ENCODE measurements at places on chromosomes 2 and 18.

DNA sequence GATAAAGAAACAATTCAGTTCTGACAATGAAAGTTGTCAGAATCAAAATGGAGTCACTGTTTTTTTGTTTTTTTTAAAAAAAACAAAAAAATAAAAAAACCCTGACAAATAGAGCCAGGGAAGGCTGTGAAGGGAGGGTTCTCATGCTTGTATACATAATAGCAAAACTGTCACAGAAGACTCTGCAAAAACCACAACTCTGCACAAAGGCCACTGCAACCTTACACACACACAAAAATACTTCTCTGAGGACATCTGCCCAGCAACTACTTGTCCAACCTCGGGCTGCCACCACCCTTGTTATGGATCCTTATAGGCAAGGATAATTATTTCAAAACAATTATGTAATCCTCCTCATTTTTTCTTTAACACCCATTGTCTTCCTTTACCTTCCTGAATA, 41.9 kb upstream of the C2orf66 start:
- no peak for DNase-seq

- no peak for DNase-seq
These were observed 41.3 kb upstream of the TMEM247 start for GRCh38 chr2:46438102-46438501.

GRCh38 chr2:42331569-42332284, 29.3 kb downstream of the COX7A2L start:
- no peak for DNase-seq

DNA sequence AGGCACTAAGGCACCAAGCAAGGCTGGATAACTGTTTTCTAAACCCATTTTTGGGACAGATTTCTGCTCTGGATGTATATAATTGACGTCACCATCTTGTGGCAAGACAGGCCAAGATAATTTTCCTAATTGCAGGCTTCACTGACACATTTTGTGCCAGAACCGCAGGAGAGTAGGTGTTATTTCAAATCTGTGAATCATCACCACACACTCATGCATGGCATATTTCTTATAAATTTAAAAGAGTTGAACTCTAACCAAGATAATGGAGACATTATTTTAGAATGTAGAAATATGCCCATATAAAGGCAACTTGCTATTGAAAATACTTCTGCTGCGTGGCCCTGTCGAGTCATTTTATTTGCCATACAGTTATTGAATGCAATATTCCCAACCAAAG, 68.3 kb upstream of the ACYP2 start:
- no peak for DNase-seq

DNA sequence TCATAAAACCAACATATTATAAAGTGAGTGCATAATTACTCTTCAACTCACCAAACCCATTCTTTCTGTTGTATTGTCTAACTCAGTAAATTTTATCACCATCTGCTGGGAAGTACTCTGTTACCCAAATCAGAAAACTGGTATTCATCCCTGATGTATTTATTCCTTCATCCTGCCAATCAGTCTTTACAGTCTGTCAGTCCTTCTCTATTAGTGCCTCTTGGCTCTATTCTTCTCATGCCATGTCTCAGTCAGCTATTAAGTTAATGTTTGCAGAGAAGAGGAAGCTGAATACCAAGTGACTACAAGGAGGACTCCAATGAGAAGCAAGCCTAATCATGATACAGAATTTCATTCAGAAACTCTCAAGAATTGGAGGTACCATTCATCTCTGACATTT, 631.2 kb downstream of the CPS1 start:
- DNase-seq: no peak

DNA sequence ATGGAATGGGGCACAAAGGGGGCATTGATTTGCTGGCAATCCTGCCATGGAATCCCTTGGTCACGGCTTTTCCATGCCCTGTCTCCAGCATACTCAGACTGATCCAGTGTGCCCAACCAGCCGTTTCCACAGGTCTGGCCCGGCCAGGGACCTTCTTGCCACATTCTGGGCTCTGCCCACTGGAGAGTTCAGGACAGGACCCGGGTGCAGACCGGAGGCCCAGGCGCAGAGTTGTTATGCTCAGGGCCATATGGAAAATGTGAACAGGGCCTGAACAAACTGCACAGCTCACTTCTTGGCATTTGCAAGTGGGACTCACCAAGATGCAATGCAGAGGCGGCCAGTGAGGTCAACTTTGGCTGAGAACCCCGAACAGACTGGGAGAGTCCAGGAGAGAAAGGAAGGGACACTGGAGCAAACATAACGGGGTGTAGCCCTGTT, 15.6 kb upstream of the ASAP2 start:
- DNase-seq: peak; percentile 90

DNA sequence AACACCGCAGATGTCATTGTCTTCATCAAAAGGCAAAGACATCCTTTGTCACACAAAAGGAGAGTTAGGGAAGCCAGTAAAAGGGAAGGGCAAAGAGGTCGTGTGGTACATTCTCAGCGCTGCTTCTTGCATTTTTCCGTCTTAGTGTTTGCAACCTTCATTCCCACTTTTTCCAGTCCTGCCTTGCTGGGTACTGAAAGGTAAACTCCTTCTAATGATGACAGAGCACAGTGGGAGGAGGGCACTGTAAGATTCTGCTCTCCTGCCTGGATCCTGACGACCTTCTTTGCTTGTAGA, 424.3 kb upstream of the MEX3C start:
- no peak for DNase-seq

DNA sequence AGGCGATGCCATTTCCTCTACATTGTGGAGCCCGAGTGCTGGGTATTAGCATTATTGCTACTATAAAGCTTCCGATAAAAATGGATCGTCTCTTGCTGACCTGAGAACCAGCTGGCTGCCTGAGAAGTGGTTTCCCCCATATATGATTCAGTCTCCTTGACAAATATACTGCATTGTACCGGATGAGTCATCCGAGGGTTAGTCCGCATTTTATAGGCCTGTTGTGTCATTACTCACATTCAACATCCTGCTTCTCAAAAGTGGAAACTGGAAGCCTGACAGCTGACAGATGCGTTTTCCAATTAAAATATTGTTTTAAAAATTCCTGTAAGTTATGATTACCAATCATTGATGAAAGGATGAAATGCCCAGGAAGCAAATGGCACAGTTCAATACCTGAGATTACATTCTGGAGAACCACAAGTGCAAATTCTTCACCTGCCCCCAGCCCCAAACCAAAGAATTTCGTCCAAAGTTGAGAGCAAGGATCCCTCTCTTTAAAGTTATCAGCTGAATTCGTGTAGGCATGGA, 65.7 kb downstream of the SPRED2 start:
- DNase-seq: peak; percentile 78

GRCh38 chr2:42096869-42097591, 49.2 kb downstream of the PKDCC start:
- DNase-seq: no peak

GRCh38 chr2:126940331-126940730, 41.6 kb downstream of the TEX51 start:
- DNase-seq: no peak

DNA sequence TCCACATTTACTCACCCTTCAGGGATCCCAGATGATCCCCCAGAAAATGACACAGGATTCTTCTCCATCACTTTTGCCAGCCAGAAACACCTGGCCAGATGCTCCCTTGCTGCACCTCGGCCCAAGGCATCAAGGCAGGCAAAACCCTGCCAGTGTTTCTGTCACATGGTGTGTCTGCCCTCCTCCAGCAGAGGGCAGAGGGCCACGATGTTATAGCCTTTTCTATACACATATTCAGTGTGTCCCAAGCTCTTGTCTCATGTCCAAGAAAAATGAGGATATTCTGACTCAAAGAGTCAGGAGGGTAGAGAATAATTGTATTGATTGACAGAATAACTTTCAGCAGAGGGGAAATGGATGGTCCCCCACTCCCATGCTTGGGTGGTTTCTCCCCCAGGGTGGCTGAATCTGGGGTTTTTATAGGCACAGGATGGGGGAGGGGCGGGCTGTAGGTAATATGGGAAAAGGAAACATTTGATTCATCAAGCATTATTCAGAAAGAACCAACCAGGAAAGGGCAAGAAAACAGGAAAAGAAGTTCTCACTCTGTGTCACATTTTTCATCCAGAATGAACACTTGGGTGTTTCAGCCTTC, 933.9 kb downstream of the TRIB2 start:
- no peak for DNase-seq

DNA sequence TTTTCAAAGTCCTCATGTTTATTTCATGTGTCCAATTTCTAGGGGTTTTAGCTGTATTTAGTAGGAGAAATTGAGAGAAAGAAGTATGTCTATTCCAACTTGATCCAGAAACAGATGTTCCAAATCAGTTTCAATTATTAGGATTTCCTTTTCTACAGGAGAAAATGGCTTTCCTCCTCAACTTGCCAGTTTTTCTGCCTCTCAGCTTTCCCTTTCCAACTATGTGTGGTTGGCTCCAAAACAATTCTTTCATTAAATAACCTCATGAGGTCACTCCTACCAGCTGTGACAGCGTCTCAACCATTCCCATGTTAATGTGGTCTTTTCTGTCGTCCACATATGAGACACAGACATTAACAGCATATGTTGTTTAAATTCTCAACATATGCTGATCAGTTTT, 13.1 kb downstream of the XIRP2 start:
- no peak for DNase-seq

GRCh38 chr18:78612801-78613200, 366.8 kb upstream of the SALL3 start:
- no peak for DNase-seq

DNA sequence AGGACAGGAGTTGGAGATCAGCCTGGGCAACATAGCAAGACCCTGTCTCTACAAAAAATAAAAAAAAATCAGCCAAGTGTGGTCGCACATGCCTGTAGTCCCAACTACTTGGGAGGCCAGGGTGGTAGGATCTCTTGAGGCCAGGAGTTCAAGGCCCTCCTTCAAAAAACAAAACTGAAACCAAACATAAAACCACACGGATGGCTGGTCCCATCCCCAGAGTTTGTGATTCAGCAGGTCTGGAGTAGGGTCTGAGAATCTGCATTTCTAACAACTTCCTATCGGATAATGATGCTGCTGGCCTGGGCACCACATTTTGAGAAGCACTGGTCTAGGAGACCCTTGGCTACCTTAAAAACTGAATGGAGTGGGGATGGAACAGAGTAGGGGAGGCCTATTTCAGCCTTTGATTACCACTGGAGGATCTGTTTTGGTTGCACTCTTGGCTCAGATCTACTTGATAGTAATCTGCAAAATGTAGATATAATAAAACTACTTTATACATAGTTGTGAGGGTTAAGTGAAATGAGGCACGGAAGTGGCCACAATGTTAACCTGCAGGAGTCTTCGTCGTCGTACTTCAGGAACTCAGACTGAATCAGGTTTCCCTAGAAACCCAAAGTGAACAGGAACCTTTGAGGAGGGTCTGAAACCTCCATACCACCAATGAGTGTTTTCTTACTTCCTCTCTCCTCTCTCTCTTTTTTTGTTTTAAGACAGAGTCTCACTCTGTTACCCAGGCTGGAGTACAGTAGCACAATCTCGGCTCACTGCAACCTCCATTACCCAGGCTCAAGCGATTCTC, 25.5 kb upstream of the NFE2L2 start:
- DNase-seq: no peak

- no peak for DNase-seq
These were observed 65.4 kb downstream of the TRIP12 start for GRCh38 chr2:229856413-229856812.

DNA sequence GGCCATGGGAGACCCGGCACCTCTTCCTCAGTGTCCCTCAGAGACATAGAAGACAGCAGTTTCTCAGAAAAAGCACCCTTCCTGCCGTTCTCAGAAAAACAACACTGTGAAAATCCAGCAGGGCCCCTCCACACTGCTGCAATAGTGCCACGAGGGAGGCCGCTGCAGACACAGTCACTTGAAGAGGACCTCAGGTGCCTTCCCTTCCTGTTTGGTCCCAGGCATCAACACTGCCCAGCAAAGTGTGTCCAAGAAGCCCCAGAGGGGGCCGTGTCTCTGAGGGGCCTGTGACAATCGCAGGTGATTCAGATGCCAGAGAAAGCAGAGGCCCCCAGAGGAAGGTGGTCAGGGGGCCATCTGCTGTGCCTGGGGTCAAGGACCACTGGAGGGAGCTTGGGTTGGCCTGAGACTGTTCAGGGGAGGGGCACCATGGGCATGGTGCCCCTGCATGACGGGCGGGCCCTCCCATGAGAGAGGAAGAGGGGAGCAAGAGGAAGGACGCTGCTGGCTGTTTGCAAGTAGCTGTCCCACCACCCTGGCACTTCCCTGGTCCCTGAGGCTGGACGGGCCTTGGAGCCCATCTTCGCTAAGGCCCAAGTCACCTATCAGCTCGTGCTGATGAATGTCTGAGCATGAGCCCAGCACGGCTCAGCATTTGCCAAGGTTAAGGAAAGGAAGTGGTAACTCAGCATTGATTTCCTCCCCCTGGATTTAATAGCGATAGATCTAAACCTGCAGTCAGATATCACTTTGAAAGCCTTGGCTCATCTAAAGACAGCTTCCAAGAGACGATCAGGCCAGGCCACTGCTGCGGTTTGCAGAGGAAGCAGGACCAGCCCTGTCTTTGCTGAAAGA, 9.1 kb downstream of the TWIST2 start:
- DNase-seq: no peak

GRCh38 chr2:170177950-170178781, at the start of gene MYO3B:
Gene MYO3B (plus strand): TSS chr2:170178147. CDS start chr2:170178288, 141 bp downstream.
- no peak for DNase-seq

DNA sequence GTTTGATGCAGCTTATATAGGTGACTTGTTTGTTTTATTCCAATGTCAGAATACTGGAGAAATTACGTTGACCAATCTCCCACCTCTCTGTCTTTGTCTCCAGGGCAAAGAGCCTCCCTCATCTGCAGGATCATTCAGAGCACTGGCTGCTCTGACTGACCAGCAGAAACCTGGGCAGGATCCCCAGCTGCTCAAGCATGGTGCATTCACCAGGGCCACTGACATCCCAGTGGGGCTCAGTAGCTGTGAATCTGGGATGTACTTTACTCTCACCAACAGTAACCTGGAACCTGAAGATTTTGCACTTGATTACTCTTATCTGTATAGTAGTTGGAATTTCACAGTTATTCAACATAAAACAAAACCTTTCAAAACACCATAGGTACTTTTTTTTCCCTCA, 235.9 kb downstream of the ANKRD36 start:
- DNase-seq: no peak

GRCh38 chr2:205540036-205540435, 142.3 kb upstream of the NRP2 start:
- DNase-seq: no peak

GRCh38 chr2:197216361-197216979, 94.1 kb downstream of the ANKRD44 start:
- peak; percentile 18 for DNase-seq

- no peak for DNase-seq
These were observed 49.2 kb downstream of the SIGLEC15 start for GRCh38 chr18:45874491-45875184.

- DNase-seq: no peak
These were observed 75.4 kb downstream of the FHOD3 start for GRCh38 chr18:36372903-36373311.

GRCh38 chr2:223588251-223588650, 13.9 kb downstream of the SCG2 start:
- DNase-seq: no peak

DNA sequence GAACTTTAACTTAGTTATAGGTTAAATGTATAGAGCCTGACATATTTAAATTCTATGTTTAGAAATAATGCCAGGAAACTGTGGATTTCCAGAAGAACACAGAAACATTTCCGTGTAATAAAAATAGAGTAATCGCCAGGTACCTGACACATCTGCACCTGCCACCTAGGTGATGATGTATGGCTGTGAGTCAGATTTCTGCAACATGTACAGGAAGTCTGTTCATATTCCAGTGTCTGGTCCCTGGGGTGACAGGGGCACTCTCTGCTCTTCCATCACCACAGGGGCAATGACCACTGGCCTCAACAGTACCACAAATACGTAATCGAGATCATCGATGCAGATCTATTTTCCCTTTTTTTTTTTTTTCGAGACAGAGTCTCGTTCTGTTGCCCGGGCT, 101.1 kb upstream of the LPIN2 start:
- DNase-seq: no peak

GRCh38 chr18:11050966-11051365, 98.4 kb downstream of the PIEZO2 start:
- DNase-seq: no peak

All from hepatic stellate cell (primary cell).